ENCODE measurements at places on chromosomes 1 and 21.

GRCh38 chr1:153610811-153611301 lies 2.1 kb downstream of the S100A16 start:
- no peak for DNase-seq

- DNase-seq = no peak
These were observed 385.0 kb upstream of the NFIA start for GRCh38 chr1:60697204-60697994.

DNA sequence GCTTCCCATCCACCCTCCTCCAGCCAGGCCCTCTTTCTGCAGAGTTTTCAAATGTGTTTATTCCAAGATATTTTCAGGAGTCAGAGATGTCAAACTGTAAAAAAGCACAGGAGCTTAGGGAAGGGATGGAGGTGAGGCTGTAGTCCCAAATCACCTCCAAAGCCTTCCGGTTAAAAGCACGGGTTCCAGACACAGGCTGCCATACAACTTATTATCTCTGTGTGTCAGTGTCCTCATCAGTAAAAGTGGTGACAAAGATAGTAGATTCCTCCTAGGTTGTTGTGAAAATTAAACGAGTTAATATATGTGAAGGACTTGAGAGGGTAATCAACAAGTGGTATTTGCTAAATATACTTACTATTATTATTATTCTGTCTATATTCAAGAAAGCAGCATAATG lies 15.1 kb downstream of the S100A7A start:
- no peak for DNase-seq

DNA sequence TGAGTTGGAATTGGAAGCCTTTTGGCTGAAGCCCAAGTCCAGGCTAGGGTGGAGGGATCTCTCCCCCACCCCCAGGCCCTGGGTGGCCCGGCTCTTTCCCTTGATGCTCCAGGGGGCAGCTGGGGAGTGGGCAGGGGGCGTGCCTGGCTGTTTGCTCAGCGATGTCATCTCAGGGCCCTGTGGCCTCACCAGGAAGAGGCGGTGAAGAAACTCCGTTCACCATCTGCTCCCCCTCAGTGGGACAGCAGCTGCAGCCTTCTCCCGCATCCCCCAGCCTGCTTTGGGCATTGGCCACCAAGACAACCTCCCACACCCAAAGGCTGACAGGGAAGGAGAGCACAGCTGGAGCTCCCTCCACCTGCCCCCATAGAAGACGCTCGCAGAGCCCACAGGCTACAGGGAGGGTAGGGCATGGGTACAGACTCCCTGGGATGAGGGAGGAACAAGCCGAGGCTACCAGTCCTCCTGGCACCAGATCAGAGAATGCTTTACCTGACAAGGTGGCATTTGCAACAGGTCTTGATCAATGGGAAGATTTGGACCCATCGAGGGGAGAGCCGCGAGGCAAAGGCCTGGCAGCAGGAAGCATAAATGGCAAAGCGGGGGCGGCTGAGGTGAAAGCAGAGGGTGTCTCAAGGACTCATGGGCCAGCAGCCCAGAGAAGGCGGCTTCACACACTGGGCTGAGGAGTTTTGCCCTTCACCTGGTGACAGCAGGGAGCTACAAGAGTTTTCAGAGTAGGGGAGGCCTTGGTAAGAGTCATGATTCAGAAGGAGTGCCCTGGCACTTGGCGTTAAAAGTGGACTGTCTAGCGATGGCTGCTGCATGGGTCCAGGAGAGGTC lies 6.5 kb upstream of the GUCA2A start:
- no peak for DNase-seq

DNA sequence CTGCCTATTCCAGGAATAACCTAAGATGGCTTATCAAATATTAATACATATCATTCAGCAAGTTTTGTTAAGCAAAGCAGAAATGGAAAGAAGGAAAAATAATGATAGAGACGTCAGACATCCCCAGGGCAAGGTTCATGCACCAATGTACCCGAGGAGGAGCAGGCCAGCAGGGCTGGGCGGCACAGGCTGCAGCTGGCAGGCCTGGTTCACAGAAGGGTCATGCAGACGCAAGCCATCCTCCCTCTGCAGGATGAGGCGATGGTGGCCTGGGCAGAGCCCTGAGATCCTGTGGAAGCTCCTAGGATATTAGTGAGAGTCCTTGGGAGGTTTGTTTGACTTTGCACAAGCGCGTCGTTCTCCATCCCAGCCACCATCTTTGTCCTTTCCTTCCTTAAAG lies 30.0 kb downstream of the BATF3 start:
- DNase-seq = no peak

DNA sequence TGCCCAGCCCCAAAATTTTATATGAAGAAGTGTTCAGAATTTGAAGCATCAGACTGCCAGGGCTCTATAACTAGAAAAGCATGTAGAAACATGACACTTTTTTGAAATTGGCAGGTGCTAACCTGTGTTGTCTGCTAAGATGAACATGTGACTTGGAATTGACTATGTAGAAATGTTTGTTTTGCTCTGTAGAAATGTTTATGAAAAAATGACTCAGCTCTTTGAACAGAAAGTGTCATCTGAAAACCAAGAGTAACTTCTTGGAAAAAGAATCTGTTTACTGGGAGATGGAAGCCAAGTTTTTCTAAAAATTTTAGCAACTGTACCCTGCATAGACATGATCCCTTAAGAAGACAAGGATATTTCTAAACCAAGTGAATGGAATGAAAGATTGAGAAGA lies 59.2 kb downstream of the LHX9 start:
- DNase-seq = no peak
